ENCODE measurements at places on chromosomes 12 and 14.

DNA sequence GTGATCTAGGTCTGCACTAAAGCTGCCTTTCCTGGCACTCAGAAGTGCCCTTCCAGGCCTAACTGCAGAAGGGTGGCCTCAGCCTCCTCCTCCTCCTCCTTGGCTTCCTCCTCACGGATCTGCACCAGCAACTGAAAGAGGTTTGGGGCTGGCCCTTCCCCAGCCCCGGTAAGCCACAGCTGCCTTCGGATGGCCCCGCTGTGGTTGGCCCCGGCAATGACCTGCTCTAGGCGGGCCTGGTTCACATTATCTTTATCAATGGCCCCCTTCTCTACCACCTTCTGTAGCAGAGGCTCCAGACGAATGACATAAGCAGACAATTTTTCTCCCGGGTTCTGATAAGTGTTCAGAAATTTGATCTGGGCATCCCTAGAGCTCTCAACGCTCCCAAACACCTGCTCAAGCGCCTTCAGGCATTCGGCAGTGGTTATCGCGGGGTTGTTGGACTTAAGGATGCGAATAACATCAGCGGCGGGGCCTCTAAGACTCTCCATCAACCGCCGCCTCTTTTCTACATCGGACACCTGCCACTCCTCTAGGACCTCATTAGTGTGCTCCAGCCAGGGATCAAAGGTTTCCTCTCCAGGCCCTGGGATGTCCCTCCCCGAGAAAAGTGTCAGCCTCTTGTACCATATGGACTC, 1.5 kb downstream of the PNMA1 start:
- DNase-seq = no peak

DNA sequence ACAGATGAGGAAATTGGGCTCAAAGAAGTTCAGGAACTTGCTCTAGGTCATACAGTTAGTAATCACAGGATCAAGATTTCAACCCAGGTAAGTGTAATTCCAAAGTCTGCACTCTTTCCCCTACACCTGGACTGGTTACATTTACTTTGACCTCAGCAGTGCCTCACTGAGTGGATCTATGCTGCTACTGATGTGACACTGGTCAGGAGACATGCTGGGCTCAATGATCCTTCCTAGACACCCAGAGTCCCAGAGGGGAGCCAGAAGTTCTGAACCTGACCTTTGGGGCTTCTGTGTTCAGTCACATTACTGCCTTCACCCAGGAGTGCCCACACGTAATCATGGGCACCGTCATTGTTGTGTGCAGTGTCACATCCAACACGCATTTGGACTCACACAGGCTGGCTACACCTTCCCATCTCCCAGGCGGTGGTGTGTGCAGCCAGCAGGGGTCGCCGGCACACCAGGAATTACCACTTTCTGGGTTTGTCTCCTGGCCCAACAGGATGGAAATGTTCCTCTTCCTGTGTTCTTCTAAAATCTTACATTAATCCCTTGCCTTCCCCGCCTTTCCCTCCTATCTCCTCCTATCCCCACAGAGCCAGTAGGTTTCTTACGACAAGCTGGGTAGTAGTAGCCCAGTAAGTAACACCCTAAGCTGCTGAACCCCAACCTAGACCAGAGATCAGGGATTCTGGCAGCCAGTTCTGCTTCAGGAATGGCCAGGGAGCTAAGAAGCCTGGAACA, 25.6 kb downstream of the CALCOCO1 start:
- peak; percentile 30 for DNase-seq

- no peak for DNase-seq
Observed at GRCh38 chr12:108516511-108517275, 1.6 kb downstream of the FICD start.

- DNase-seq = no peak
Observed at GRCh38 chr12:123142518-123142840, 8.4 kb downstream of the PITPNM2 start.

GRCh38 chr12:53596920-53597363, 29.2 kb downstream of the ATF7 start:
- DNase-seq = no peak

DNA sequence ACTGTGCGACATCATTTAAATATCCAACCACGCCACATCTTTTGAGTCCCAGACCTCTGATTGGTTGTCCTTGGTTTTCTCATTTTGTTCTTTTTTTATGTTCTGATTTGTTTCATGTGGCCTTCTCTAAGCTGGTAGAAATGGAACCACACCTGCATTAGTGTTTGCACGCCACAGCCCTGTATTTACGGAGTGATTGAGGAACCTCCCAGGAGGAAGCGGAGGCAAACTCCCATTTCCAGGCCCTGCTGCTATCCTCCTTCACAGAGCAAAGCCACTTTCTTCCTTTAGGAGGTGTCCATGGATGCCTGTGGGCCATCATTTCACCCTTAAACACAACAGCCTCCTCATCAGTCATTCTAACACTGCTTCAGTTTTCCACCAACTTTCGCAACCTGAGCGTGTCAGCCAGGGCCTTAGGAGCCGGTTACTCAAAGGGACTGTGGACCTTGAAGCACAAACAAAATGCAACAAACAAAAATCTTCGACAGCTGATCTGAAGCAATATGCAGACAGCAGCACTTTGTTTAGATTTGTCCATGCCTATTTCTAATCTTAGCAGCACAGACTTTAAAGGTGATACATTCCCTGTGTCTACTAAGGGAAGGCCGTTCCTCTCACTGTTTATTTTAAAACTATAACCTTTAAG, 1258.1 kb upstream of the TMEM132C start:
- DNase-seq = no peak

- no peak for DNase-seq
Observed at GRCh38 chr12:5027046-5027821, 16.4 kb upstream of the KCNA5 start.

DNA sequence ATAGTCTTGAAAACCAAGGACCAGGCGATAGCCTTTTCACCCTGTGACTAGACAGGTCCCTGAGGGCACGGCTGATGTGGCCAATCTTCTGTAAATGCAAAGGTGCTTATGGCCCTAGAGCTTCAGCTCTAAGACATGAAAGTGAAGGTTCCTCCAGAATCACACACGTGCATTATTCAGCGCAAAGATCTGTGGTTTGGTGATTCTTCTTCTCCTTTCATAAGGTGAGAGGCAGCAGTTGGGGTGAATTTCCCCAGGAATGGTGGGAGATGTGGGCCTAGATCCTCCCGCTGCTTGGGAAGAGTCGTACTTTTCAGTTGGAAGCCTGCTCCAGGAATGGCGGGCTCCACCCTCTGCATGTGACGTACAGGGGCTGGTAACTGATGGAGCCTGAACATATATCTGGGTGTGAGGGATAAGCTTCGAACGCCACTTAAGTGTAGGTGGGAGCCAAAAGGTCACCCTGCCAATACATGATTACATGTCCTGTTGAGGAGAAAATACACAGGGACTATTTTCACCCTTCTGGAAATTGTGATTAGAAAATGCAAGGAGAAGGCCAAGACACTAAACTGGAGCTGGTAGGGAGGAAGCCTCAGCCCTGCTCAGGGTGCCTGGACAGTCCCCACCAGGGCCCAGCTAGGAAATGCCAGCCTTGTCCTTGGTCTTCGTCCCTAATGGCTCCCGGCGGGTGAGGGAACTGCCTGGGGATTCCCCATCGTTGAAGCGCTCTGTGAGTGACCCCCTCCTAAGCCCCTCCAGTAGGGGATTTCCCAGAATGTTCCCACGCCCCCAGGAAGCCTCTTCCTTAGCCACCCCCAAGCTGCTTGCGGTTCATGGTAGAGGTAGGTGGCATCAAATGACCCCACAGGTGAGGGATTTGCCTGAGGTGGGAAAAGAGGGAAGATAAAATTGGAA, 17.6 kb downstream of the BATF start:
- no peak for DNase-seq

DNA sequence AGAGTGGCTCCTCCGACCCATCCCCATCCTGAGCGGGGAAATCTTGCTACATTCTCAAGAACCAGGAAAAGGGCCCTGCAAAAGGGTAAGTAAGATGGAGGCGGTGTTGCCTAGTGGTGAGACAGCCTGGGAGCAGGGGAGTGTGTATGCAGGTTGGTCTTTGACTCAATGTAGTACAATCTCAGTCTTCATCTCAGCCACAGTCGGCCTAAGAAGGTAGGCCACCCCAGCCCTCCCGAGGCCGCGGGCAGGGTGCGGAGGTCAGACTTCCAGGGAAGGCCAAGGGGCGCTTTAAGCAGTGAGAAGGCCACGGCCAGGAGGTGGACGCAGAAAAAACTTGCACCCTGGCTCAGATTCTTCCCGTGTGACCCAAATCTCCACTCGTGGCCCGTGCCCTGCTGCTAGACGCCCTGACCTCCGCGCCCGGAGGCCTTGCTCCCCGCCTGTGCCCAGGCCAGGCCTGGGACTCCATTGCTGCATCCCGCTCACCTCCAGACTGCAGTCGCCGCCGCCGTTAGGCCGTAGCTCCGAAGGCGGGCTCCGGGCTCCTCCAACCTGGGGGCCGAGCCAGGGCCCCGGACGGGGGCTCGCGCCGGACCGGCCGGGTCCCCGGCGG, 435 bp downstream of the FOXM1 start:
- DNase-seq = no peak

DNA sequence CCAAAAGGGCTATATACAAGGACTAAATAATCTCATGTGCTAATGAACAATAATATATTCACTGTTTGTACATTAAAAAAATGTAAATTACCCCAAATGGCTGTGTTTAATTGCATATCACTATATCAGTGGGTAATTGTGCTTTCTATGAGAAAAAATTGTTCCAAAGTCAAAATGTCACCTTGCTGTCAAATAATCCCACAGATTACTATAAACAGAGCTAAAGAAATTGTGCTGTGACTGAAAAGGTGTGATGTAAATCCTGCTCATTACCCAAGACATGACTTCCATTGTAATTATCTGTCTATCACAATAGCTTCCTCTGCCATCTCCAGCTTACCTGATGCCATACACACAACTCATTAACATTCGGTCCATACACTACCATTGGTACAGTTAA, 70.3 kb downstream of the ATP23 start:
- no peak for DNase-seq

DNA sequence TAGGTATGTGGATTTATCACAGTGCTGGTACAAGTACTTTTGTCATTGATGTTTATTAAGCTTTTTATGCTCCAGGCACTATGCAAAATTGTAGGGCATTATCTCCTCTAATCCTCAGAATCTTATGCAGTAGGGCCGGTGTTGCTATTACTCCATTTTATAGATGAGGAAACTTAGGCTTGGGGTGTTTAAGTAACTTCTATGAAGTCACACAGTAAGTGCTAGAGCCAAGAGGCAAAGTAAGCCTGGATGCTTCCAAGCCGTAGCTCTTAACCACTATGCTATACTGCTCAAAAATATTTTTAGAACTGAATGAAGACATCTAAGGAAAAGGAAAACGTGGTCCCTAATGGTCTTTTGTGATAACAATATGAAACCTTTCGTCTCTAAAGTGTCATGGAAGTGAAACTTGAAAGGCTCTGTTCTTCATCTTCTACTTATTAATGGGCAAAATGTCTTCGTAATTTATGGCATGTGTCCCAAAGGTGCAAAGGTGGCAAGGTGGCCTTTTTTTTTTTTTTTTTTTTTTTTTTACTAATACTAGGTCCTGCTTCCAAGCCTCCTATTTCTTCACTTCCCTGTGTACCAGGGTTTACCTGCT, 85.2 kb downstream of the ETV6 start:
- no peak for DNase-seq

- no peak for DNase-seq
Observed at GRCh38 chr14:105340821-105341733, 26.5 kb downstream of the PACS2 start.

- no peak for DNase-seq
Observed at GRCh38 chr12:9335867-9336266, 127.7 kb upstream of the PZP start.

GRCh38 chr14:87008965-87009364, 984.0 kb downstream of the GALC start:
- DNase-seq = no peak

DNA sequence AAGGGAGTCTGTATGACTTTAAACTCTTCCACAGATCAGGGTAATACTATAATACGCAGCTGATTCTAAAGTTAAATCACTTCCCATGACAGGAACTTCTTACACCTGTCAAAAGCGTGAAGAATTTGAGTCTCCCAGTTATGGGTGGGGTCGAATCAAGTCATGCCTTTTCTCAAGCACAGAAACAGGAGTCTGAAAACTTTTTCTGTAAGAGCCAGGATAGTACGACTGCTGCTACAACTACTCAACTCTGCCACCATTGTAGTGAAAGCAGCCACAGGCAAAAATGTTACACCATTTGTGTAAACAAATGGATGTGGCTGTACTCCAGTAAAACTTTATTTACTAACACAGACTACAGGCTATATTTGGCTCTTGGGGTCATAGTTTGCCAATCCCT, 90.3 kb downstream of the DUSP6 start:
- no peak for DNase-seq

DNA sequence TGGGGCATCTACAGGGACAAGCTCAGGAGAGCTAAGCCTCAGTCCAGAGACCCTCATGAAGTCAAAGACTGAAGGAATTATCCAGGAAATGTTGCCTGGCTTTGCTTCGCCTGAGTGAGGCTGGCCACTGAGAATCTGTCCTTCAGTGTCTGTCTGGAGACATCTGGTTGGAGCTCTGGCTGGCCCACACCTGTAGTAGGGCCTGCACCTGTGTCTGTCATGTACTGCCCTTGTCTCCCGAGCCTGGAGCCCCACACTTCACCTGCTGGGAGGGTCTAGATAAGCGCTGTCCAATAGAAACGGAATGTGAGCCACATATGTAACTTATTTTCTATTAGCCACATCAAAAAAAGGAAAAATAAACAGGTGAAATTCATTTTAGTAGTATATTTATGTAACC, 9.9 kb upstream of the HDAC7 start:
- no peak for DNase-seq

GRCh38 chr12:101902641-101903040, 25.3 kb downstream of the DRAM1 start:
- DNase-seq = no peak
